AML-193 (cell line): ENCODE measurements at places on chromosomes 16 and 17.

- DNase-seq: no peak
Observed at GRCh38 chr16:22162656-22163009, 327 bp downstream of the SDR42E2 start.

- no peak for DNase-seq
Observed at GRCh38 chr17:51666971-51667705, 406.8 kb downstream of the UTP18 start.

DNA sequence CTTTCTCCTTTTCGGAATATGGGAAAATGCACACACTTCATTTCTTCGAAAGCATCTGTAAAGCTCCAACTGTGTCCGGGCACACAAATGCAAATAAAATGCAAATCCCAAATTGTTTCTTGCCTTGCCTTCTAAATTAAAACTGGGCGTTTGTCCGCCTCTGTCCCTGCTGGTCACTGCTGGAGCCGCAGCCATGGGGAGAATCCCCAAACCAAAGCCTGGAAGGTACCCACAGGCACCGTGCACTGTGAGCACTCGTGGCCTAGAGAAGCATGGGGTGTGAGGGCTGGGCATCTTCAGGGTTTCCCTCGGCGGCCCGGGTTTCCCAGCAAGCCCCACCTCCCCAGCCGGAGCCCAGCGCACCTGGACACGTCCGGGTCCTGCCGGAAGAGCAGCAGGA, 2.9 kb downstream of the SLC47A2 start:
- no peak for DNase-seq

DNA sequence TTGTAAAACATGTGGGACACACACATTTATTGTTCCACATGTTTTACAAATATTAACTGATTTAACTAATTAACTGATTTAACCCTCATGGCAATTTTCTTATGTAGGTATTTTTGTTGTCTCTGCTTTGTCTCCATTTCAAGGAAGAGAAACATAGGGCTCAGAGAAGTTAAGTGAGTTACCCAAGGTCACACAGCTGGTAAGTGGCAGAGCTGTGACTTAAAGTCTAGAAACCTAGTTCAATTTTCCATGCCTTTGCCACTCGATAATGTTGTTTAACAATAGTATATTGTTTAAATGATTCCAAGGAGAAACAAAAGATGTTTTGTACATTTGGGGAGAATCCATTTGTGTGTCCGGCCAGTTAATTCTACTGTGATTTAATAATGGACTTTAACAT, 284.1 kb upstream of the CDH5 start:
- no peak for DNase-seq

DNA sequence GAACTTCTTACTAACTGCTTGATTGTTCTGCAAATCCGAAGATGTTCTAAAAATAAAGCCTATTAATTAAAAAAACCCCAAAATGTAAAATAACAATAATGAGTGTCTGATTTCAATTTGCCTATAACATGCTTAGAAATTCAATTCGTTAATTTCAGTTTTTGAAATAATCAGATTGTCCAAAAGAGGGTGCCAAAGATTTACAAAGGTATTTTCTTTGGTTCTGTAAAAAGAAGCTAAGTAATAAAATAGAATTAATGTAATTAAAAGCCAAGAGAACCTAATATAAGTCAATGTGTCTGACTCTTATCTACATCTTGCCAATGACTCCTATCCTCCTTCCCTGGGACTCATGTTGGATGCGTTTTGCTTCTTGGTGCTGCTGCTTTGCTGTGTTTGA, 75.0 kb upstream of the CPHXL start:
- DNase-seq: peak; percentile 1

- no peak for DNase-seq
Observed at GRCh38 chr17:66326476-66327047, 24.1 kb downstream of the PRKCA start.
